Thyroid gland (tissue), 4 donors: ENCODE measurements at places on chromosomes 7 and 10.

- no peak for DNase-seq
Observed at GRCh38 chr10:34647160-34647559, 167.9 kb downstream of the PARD3 start.

DNA sequence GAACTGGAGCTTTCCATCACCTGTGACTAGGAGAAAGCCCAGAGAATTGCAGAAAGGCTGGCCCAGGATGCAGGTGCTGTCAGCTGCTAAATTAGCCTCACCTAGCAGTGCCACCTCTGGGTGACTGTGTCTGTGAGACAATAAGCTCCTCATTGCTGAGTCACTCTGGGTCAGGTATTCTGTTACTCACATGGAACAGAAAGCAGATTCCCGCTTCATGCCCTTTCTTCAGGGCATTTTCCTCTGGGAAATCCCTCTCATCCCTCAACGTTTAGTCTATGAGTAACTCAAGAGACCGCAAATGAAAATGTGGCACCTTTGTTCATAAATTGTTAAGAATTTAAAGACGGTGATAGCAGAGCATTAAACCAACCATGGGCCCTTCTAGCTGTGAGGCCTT, 184.0 kb downstream of the ADAM12 start:
- DNase-seq: no peak

GRCh38 chr10:68594405-68594804, 34.3 kb downstream of the TET1 start:
- DNase-seq: peak; percentile 13

- DNase-seq: no peak
Observed at GRCh38 chr10:1119501-1119900, 63.3 kb downstream of the WDR37 start.

DNA sequence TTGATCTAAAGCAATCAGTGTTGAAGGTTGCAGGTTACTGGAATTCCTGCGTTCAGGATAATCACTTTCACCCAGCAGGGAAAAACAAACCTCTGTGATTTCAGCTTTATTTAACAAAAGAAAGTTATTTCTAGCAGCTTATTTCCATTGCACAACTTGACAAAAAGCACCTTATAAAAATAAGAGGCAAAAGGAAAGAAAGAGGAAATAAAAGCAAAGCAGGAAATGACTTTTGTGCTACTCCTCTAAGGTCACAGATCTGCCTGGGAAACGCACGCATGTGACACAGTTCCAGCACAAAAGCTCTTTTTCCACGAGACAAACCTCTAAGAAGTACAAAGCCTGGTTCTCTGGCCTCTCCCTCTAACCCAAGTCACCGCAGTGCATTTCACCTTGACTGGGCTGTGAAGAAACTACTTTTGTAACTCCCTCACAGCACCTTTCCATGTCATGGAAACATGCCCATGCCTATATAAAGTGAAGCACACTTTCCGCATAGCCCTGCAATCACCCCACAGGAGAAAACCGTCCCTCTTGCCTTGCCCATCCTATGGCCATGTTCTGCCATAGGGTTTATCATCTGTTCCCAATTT, 870 bp downstream of the ANK3 start:
- DNase-seq: peak; percentile 22

- DNase-seq: no peak
Observed at GRCh38 chr7:12378389-12378788, 25.3 kb downstream of the VWDE start.

DNA sequence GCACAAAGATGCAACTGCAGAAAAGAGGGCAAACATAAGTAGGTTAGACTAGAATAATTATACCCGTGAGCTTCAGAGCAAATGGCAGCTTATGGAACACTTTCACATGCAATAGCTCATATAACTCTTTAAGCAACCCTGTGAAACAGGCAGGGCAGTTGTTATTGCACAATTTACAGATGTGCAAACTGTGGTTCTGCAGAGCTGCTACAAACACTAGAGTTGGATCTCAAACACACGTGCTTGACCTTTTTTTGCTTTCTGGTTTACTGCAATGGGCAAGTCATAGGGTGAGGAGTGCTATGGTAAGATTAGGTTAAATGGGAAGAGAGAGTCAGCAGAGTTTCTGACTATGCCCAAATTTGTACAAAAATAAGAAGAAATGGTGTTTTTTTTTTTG, 610.8 kb downstream of the GATA3 start:
- DNase-seq: no peak

GRCh38 chr7:130421684-130422083, 19.1 kb downstream of the CEP41 start:
- peak; percentile 8 for DNase-seq
